Fibroblast of skin of left quadriceps (primary cell): ENCODE measurements at places on chromosomes 5 and 9.

- DNase-seq, result peak; percentile 25
Observed at GRCh38 chr9:25681266-25681665, 3.0 kb upstream of the TUSC1 start.

GRCh38 chr5:176578391-176578808 lies 29.3 kb downstream of the CDHR2 start:
- no peak for DNase-seq

GRCh38 chr5:16916262-16916878 lies 19.7 kb downstream of the MYO10 start:
- peak; percentile 94 for DNase-seq

GRCh38 chr9:121067640-121068039 lies 7.1 kb upstream of the CNTRL start:
- no peak for DNase-seq

GRCh38 chr5:40995801-40996586 lies 75.1 kb downstream of the MROH2B start:
- DNase-seq, result no peak

DNA sequence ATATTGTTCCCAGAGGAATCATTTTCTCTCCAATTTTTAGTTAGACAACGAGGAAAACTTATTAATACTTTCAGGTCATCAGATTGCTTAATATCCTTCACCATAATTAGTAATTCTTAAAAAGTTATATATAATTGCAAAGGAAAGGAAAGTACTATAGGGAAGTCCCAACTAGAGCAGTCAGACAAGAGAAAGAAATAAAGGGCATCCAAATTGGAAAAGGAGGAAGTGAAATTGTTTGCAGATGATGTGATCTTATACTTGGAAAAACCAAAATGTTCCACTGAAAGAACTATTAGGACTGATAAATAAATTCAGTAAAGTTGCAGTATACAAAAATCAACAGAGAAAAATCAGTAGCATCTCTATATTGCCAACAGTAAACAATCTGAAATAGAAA lies 223.5 kb upstream of the MEF2C start:
- DNase-seq, result no peak

GRCh38 chr5:68740226-68740910 lies 353.4 kb upstream of the SLC30A5 start:
- no peak for DNase-seq

DNA sequence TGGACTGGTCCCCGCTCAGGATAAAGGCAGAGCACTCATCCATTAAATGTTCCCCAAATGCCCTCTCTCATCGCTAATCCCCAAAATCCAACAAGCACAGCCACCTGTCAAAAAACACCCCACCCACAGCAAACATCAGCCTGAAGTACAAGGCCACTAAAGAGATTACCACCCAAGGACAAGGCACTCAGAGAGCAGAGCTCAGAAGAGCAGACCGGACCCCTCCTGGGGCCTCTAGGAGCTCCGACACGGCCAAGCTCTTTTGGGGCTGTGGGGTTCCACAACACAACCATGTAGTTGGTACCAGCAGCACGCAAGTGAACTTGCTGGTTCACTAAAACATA lies 9.8 kb downstream of the VDAC1 start:
- no peak for DNase-seq

- DNase-seq, result no peak
Observed at GRCh38 chr5:3828761-3829160, 233.1 kb downstream of the IRX1 start.

DNA sequence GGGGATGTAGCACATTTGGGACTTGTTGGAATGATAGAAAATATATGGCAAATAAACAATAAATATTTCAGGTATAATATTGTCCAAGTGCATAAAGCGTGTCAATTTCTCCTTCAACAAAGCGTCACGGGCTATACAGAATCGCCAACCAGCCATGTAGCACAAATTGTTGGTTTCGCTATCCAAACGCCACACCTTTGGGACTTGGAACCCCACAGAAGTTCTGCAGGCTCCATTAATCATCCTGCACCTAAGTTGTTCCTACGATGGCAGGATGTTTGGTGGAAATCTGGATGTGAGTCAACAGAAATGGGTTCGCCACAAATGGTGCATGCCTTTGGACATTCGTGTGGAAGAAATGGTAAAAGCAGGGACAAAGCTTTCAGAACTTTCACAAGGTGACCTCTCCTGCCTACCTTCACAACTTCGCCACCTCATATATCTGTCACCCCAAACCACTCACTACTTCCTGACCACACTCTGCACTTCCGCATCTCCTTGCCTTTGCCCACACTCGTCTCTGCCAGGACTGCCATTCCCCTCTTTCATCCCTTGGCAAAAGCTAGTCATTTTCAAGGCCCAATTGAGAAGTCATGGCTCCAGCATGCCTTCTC lies 95.7 kb downstream of the LHFPL2 start:
- DNase-seq, result no peak

DNA sequence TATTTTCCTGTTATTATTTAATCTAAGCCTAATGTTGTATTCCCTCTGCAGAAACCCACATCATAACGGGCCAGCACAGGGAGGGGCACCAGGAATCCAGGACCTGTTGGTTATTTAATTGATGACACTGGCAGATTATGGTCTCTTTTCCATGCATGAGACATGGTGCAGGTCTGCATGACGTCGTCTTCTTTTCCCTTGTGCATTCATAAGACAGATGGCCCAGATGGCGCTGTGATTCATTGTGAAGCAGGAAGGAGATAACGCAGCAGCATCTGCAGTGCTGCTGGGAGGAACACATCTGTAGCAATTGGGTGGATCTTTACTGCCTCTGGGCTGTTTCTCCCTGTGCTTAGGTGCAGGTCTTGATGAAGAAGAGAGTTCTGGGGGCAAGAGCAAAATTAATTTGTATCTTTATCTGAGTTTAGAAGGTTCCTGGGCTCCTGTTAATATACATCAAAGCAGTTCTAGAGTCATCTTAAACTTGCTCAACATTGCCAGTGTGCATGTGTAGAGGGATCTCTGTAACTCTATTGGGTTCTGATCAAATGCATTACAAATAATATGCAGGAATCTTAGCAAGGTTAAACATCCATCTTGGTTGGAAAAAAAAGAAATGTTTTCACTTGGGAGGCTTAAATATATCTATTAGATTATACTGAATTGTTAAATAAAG lies 176.1 kb downstream of the PCSK1 start:
- peak; percentile 74 for DNase-seq

GRCh38 chr9:136659861-136660784 lies 2.6 kb upstream of the EGFL7 start:
- DNase-seq, result no peak

DNA sequence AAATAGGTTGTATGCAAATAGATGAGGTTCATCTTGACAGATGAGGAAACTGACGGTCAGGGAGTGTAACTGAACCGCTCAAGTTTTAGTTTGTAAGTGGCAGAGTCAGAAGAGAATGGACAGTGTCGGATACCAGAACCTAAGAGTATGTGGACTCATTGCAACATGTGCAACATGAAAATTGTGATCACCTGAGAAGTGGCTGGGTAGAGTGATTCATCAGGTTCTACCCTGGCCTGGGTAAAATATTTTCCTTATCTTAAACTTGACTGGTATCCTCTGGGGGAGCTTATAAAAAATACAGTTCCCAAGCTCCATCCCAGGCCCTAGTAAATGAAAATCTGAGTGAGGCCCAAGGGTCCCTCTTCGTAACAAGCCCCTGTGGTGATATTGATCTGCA lies 35.2 kb upstream of the MIER3 start:
- DNase-seq, result no peak

GRCh38 chr5:109866051-109866450 lies 176.3 kb downstream of the MAN2A1 start:
- DNase-seq, result no peak

DNA sequence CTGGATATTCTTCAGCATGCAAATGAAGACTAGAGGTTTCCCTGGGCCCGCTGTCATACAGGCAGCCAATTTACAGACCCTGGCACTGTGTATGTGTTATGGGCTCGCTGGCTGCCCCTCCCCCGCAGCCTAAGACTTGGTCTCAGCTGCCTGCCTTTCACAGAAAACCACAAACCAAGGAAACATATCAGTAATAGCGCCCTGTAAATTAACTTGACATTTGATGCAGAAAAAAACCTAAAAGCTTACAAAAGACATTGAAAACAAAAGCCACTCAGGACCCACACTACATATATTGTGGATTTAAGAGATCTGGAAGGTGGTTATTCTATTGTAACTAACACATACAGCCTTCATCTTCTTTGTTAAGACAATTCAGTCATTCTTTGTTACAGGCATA lies 287.0 kb upstream of the TMEM161B start:
- no peak for DNase-seq

DNA sequence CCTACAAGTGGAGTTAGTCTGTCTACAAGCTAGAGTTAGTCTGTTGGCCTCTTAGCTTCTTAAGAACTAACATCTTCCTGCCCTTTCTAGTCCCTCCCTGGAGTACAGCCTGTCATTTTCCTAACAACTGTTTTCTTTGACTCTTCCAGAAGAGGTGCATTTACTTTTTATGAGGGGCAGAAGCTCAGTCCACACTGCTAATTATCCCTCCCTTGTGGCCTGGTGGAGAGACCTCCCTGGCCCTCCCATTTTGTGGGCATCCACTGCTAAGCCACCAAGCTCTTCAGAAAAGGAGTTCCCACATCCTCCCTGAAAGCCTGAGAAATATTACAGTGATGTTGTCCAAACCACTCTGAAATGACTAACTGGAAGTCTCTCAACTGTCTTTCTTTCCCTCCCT lies 8.0 kb downstream of the MAP1B start:
- DNase-seq, result no peak

DNA sequence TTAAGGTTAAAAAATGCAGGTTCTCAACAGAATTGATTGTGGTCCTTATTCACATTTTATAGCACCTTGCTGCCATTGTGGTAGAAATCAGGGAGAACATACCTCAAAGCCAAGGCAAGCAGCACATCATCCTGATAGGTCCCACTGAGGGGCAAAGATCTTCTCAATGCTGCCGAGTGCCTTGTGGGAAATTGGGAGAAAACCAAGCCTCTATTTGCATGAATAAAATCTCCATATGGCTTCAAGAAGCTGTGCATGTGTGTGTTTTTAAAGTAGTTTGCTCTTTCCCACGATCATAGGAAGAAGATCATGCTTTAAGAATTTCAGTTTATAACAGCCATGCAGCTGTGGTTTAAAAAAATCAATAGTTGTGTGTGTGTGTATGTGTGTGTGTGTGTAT lies 216.9 kb upstream of the FBXL7 start:
- no peak for DNase-seq

DNA sequence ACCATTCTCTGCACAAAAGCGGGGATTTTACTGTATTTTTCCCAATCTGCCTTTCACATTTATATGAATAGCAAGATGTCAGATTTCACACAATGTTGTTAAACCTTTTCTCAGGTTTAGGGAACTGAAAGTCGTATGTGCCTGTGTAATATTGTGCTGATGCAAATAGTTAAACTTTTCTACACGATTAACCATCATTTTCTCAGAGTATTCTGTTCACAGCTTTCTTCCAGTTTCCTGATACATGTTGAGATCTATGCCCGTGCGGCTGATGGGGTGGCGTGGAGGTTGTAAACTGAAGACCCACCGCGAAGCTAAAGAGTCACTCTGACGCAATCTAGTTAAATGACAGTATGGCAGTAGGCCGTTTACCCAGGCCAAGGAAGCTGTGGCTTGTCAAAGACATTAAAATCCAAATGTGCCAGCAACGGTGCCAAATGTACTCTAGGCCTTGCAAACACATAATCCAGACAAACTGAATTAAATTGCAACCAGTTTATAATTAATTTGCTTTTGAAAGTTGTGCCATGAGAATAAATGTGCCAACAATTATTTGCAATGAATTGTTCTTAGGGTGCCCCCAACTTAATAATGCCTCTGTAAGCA lies 145.7 kb downstream of the EBF1 start:
- DNase-seq, result no peak

DNA sequence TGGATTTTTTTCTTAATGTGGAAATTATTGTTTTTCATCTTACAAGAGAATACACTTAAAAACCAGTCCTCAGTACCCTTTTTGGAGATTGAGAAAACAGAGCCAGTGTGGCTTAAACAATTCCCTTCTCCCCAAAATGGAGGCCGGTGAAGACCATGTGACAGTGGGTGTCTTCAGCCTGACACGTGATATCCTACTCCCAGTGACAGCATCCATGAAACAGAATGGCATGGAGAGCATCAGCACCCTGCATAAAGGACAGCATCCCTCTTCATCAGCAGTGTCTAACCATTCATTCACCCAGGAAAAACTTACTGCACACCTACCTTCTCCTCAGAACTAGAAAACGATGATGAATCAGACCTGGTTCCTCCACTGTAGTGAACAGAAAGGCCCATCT lies 103.4 kb upstream of the RAI14 start:
- DNase-seq, result no peak

DNA sequence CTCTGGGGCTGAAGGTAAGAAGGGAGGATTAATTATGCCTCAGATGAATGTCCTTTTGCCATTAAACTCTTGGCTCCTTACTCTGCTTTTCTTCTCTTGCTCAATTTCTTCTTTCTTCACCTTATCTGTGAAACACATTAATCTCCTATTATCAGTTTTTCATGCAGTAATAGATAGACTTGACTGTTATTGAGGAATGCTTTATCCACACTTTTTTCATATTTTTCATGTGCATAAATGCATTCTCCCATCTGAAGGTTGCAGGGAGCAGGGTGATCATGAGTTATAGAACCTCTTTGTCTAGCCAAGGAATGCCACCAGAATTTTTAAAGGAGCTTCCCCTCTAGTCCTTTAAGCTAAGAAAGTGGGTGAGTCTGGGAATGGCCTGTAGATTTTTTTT lies 66.4 kb upstream of the CD180 start:
- DNase-seq, result no peak

DNA sequence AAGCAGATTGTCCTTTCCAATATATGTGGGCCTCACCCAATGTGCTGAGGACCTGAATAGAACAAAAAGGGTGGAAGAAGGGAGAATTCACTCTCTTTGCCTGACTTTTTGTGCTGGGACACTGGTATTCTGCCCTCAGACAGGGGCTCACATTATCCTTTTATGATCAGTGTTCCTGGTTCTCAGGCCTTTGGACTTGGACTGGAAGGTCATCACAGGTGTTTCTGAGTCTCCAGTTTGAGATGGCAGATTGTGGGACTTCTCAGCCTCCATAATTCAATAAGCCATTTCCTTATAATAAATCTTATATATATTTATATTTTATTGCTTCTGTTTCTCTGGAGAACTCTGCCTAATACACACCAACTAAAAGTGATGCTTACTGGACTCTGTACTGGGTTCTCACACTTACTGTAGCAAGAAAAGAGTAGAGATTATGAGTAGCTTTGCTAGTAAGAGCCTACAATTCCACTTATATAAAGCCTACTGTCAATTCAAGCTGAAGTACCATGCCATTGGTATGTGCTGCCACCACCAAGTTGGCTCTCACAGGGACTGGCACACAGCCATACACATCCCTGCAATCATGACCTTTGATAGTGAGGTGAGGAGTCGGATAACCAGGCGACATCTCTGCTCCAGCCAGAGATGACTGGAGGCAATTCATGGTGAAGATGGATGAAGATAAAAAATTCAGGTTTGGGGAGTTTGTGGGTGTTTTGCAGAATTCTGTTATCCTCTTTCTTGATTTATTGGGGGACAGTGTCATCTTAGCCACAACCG lies 130.7 kb upstream of the NR3C1 start:
- DNase-seq, result no peak
